Skin of body (tissue), 3 donors: ENCODE measurements at places on chromosomes 2 and 18. TPM values are rescaled to one million over a fixed set of nuclear protein-coding genes. Genes with fewer than 3 reads are reported as not detected.
A peak's percentile ranks its signal among the peaks of the same experiment; 100 is the strongest.

GRCh38 chr2:95234286-95234785, 27.0 kb downstream of the ZNF892 start:
- DNase-seq, result no peak

DNA sequence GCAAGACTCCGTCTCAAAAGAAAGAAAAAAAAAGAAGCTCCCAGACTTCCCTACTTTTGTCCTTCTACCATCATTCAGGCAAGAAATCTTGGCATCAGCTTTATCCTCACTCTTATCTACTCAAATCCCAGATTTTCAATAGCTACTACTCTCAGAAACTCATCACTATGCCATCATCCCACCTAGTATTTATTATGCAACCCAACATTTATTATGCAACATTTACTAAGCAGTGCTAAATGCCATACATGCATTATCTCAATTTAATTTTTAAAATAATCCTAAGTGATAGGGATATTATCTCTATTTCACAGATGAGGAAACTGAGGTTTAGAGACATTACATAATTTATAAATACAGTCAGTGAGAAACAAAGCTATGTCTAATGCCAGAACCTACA, 4.1 kb downstream of the USP37 start:
- no peak for DNase-seq

- no peak for DNase-seq
These were observed 23.3 kb downstream of the MYO3B start for GRCh38 chr2:170201275-170201674.

- DNase-seq, result no peak
These were observed 1802.0 kb downstream of the SUCLG1 start for GRCh38 chr2:82657106-82657505.

DNA sequence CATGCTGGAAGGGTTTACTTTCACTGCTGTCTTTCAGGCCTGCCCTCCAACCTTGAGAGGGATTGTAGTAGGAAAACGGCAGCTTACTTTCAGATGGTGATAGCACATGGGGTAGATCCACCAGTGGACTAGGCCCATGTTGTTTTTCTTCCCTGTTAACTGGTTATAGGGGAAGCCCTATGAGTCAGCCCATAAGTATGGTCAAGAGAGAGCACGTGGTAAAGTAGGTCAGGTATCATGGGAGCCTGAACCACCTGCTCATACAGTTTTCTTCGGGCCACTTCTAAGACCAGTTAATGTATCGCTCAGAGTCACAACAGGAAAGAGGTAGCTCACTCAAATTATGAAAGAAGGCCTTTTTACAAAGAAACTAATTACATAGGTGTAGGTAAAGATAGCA, 33.0 kb downstream of the PDK1 start:
- DNase-seq, result no peak

- DNase-seq, result no peak
These were observed 848 bp downstream of the VRK2 start for GRCh38 chr2:58047373-58047935.

GRCh38 chr2:98389251-98389605, 43.0 kb downstream of the CNGA3 start:
- DNase-seq, result no peak

DNA sequence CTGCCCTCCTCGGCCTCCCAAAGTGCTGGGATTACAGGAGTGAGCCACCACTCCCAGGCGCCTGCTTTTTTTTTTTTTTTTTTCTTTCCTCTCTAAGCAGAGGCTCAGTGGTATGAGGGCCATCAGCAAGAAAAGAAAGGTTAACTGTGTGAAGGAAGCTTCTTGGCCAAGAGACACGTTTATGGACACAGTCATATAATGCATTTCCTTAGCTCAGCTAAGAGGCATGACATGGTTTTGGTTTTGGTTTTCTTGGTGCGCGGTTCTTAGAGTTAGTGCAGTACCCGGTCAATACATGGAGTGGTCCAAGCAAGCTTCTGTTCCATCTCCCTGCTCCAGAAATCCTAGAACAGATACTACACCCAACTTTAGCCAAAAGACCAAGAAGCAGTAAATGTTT, 42.6 kb downstream of the RALBP1 start:
- DNase-seq, result no peak

GRCh38 chr2:7611750-7612149, 694.5 kb downstream of the RNF144A start:
- DNase-seq, result no peak

GRCh38 chr2:133982256-133982655, 271.6 kb upstream of the MGAT5 start:
- DNase-seq, result no peak

GRCh38 chr2:68878071-68878711, 7.0 kb upstream of the BMP10 start:
- DNase-seq, result no peak

- no peak for DNase-seq
These were observed 1.9 kb upstream of the SLC1A4 start for GRCh38 chr2:64987001-64987955.

- DNase-seq, result no peak
These were observed 36.4 kb downstream of the METTL4 start for GRCh38 chr18:2534906-2535305.

GRCh38 chr18:62744076-62744968, 29.0 kb downstream of the PHLPP1 start:
- no peak for DNase-seq

DNA sequence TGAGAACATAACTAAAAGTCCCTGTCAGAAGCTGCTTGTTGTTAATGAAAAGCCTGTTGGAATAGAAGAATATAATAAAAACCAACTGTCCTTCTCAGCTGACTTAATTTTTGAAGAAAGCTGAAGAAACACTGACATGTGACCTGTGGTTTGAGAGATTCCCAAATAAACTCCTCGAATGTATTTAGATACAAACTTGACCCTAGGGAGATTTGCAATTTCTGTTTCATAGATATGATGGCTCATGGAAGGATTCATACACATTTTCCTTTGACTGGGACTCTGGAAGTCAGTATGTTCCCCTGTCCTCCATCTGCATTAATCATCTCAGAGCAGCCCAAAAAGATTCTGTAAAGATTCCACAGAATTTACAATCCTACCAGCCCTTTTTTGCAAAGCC, 195.1 kb downstream of the TMEM247 start:
- peak; percentile 94 for DNase-seq

GRCh38 chr2:14681608-14682007, 49.1 kb downstream of the LRATD1 start:
- no peak for DNase-seq

DNA sequence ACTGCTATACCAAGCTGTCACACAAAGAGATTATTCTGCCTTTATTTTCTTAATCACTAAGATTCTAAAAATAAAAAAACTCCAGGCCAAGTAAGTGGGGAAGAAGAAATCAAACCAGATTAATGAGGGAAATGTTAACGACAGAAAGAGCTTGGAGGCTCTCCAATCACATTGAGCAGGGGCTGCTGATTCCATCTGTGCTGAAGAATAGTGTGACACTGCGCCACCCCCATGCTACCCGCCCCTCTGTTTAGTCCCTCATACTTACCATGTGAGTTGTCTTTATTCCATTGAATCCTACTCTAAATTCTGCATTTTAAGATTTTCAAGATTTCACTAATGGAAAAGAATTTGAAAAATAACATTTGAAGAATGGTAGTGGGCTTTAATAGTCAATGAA, 998.0 kb upstream of the CDH2 start:
- DNase-seq, result no peak

DNA sequence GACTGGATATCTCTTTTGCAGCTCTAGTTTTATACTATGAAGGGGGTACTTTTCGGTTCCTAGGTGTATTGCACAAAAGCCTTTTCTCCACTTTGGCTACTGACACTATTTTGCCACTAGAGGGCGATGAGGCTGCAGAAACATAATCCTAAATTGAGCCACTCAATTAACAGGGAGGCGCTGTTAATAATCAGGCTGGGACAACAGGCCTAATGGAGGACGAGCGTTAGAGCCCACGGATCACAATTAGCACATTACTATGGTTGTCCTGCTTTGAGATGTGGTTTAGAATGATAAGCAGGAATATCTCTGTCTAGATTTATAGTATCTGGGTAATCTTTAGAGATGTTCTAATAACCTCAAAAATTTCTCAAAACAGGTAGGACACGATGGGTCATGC, 62.2 kb upstream of the PMAIP1 start:
- no peak for DNase-seq

- DNase-seq, result no peak
These were observed 237.6 kb upstream of the RGPD4 start for GRCh38 chr2:107589079-107589491.

- no peak for DNase-seq
These were observed 260.6 kb downstream of the TWIST2 start for GRCh38 chr2:239108459-239108858.

DNA sequence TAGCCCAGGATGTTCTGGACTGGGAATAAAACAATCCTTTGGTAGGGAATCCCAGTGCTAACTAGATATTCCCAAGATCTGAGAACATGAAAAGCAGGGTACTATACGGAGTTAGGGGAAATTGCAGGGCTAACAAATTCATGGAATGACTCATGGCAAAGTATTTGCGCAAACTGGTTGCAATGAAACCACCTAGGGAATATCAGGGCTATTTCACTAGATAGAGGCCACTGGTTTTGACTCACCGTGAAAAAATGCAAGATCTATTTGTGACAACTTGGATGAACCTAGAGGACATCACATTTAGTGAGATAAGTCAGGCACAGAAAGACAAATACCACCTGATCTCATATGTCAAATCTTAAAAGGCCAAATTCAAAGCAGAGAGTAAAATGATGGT, 233.3 kb downstream of the MBD2 start:
- DNase-seq, result no peak

DNA sequence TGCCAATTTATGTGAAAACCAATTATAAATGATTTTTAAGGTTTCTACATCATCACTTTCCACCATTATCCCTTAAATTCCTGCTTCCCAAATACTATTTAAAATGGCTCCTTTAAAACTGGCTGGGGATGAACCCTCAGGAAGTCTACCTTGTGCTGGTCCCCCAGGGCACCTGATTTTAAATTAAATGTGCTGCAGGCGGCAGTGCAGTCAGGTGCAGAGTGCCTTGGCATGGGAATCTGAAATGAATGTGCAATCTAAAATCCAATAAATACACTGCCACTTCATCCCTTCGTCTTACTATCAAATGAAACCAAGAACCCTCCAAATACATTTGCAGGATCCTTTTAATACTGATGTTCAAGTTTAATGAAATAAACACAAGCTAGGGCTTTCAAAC, 61.8 kb downstream of the C2orf76 start:
- DNase-seq, result no peak

DNA sequence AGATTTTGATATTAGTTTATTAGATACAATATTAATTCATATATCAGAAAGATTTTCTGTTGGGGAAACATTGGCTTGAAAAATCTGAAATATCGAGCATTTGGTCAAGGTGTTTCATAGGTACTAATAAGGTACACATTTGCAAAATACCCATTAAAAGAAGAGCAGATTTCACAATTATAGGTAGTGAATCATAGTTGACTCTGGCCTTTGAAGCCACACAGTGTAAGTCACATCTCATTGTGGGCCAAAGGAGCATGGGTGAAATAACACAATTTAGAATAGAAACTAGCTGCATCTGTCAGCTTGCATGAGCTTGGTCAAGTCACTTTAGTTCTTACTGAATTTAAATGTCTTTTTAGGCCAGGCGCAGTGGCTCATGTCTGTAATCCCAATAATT, 4.9 kb downstream of the KDM3A start:
- DNase-seq, result no peak

DNA sequence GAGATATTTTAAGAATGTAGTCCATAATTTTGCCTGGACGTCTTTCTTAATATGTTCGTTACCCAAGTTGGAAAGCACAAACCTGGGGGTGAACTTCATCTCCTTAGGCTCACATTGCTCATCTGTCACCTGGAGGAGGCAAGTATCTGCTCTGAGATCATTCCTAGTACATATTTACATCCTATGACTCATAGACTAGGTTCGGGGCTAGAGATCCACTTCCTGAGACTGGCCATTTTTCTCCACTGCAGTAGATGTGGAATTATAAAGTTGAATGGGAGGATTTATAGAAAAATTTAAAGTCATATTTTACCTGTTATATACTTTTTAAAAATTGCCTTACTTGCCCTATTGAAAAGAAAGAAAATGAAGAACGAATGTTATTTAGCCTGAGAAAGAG, 77.5 kb upstream of the PROKR1 start:
- DNase-seq, result no peak

- no peak for DNase-seq
These were observed 230.6 kb downstream of the DOK6 start for GRCh38 chr18:69631281-69631680.

DNA sequence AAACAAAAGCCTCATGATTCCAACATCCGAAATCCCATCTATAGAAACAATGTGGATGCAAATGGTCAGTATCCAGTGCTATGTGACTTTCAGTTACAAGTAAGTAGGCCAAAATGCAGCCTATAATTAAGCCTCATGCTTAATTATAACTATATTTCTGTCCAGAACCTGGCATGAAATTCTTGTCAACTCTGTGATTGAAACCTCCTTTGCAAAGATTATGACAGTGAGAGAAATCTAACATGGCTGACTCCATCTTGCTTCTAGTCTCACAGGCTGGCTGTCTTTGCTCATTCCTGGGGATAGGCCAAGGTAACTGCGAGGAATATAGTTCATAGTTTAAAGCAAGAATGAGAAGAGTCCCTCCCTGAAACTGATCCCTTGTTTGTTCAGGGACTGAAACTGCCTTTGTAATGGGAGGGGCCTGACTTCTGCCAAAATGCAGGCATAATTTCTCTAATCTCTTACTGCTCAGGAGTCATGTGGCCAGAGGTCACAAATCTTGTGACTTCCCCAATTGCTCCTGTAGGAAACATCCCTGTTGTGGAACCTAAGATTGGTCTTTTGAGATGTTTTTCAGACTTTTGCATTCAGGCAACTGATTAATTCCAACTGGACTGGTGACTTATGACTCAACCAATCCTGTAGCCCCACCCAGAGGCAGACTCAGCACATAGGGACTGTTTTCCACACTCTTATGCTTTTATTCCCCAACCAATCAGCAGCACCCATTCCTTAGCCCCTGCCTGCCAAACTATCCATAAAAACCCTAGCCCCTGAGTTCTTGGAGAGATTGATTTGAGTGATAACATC, 84.5 kb upstream of the TLK1 start:
- no peak for DNase-seq

GRCh38 chr18:42028247-42028832, 73.3 kb downstream of the PIK3C3 start:
- peak; percentile 21 for DNase-seq

GRCh38 chr2:12304564-12305171, 412.1 kb upstream of the TRIB2 start:
- DNase-seq, result no peak

Gene IL37
- 2.0 TPM for total RNA-seq

Gene TMEFF2
- 1.1 TPM for total RNA-seq

Gene WNT10A
- 5.7 TPM for total RNA-seq

Gene FOXD4L1
- total RNA-seq, result not detected

Gene HOXD4
- total RNA-seq, result 5.4 TPM

Gene EFEMP1
- 68.7 TPM for total RNA-seq

Gene UGT1A5
- total RNA-seq, result not detected

Gene GRB14
- 1.1 TPM for total RNA-seq

Gene RGPD4
- not detected for total RNA-seq

Gene CDH7
- 0.79 TPM for total RNA-seq

Gene UGT1A7
- 0.30 TPM for total RNA-seq

Gene VIL1
- 0.10 TPM for total RNA-seq

Gene NOTO
- total RNA-seq, result not detected

Gene KCNIP3
- total RNA-seq, result 2.4 TPM

Gene REG1B
- total RNA-seq, result not detected
